ENCODE measurements at places on chromosomes 3 and 15. TPM values are rescaled to one million over a fixed set of nuclear protein-coding genes. Genes with fewer than 3 reads are reported as not detected.

- no peaks in the 10 kb centered on the region for H3K27me3 ChIP-seq
- no peaks in the 10 kb centered on the region for H3K4me1 ChIP-seq
- H3K4me3 ChIP-seq, result no peak overlapping the region
- no peaks in the 10 kb centered on the region for H3K36me3 ChIP-seq
- H3K27ac ChIP-seq, result no peak overlapping the region
- no peak for DNase-seq
These were observed 65.0 kb downstream of the SYNM start for GRCh38 chr15:99169769-99170311.

The SYNPR gene
- not detected for total RNA-seq

- DNase-seq, result no peak
- H3K4me1 ChIP-seq, result peaks cover 9% of the 10 kb centered on the region
- no peaks in the 10 kb centered on the region for H3K27me3 ChIP-seq
- H3K36me3 ChIP-seq, result no peaks in the 10 kb centered on the region
These were observed 170.0 kb downstream of the TMEM108 start for GRCh38 chr3:133208184-133208583.

- H3K27ac ChIP-seq, result no peak overlapping the region
- DNase-seq, result no peak
- no peak overlapping the region for H3K4me3 ChIP-seq
- no peaks in the 10 kb centered on the region for H3K4me1 ChIP-seq
These were observed 21.5 kb downstream of the SCN5A start for GRCh38 chr3:38627956-38628355.

The MYO5A gene
- 42.4 TPM for total RNA-seq

DNA sequence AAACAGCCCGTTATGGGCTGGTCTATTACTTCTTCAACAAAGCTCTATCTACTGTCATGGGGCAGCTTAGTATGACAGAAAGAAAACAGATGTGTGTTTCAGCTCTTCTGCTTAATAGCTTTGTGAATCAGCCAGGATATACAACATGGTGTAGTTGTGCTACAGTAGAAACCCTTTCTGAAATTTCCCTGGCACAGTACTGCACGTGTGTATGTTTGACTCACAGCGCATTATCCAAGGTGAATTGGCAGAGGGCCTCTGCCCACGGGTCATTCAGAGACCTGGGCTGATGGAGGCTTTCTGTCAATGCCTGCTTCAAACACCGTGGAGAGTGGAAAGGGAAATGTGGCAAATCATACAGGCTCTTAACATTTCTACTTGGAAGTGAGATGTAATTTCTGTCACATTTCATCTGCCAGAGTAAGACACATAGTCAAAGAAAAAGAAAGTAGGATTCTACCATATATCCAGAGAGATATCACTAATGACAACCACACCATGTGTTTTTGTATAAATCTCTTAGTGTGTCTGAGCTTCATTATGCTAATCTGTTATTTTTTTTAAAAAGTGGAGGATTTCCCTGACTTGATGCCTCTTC, 505.1 kb downstream of the CNTN4 start:
- no peak overlapping the region for H3K27ac ChIP-seq
- no peak overlapping the region for H3K4me3 ChIP-seq
- DNase-seq, result no peak

The PLA2G4B gene
- 4.7 TPM for total RNA-seq

The SLC28A2 gene
- not detected for total RNA-seq

GRCh38 chr15:99850517-99850916, 117.3 kb upstream of the LYSMD4 start:
- no peaks in the 10 kb centered on the region for H3K4me1 ChIP-seq
- DNase-seq, result no peak
- H3K27ac ChIP-seq, result no peak overlapping the region
- H3K4me3 ChIP-seq, result no peak overlapping the region
- no peaks in the 10 kb centered on the region for H3K36me3 ChIP-seq

The ATP10A gene
- 16.6 TPM for total RNA-seq

The FBXO40 gene
- total RNA-seq, result not detected

- H3K4me1 ChIP-seq, result no peaks in the 10 kb centered on the region
- DNase-seq, result no peak
- peaks cover 8% of the 10 kb centered on the region for H3K27me3 ChIP-seq
- peak overlapping the region; percentile 83 for H3K4me3 ChIP-seq
- H3K27ac ChIP-seq, result peak overlapping the region; percentile 49
These were observed 994 bp downstream of the MESP1 start for GRCh38 chr15:89749951-89750559.
